ENCODE measurements at places on chromosomes 4 and X. TPM values are rescaled to one million over a fixed set of nuclear protein-coding genes. Genes with fewer than 3 reads are reported as not detected.
A peak's percentile ranks its signal among the peaks of the same experiment; 100 is the strongest.

FABP2 gene
- not detected for total RNA-seq

ADH1A gene
- not detected for total RNA-seq

STAP1 gene
- total RNA-seq = not detected

DMP1 gene
- not detected for total RNA-seq

JAKMIP1 gene
- total RNA-seq = 0.22 TPM

GRCh38 chrX:49960061-49960460 lies 37.7 kb downstream of the CLCN5 start:
- no peak for DNase-seq

DNA sequence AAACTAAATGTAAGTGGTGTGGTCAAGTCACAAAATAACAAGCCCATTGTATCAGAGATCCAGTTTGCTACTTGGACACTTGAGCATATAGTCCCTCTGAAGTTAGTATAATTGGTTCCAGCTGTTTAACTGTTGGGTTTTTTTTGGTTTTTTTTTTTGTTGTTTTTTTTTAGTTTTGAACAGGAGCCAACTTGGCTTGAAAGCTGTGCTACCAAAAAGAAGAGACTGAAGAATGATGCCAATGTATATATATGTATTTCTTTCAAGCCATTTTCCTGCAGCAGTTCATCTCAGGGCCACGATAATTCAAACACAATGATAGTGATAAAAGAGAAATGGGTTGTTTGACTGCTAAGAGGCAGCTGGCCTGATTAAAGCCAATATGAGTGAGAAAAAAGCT lies 138.3 kb downstream of the PCDH18 start:
- DNase-seq = no peak

GRCh38 chrX:155819966-155820491 lies 61.1 kb upstream of the VAMP7 start:
- DNase-seq = peak; percentile 85

GRCh38 chr4:13178621-13179020 lies 305.5 kb downstream of the RAB28 start:
- no peak for DNase-seq

DNA sequence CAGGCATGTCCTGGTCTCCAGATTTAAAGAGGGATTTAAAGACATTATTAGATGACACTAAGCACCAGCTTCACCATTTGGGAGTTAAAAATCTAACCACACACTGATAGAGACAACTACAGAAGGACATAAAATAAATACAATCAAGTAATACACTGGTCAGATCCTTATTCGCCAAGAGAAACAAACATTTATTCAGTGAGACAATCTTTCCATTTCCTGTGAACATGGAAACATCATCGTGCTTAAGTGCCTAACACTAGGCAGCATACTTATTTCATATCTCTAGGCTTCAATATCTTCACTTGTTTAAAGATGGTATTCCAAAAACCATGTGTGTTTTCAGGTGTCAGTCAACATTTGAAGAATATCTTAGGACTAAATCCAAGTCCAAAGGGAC lies 103.6 kb downstream of the AREG start:
- DNase-seq = no peak

DNA sequence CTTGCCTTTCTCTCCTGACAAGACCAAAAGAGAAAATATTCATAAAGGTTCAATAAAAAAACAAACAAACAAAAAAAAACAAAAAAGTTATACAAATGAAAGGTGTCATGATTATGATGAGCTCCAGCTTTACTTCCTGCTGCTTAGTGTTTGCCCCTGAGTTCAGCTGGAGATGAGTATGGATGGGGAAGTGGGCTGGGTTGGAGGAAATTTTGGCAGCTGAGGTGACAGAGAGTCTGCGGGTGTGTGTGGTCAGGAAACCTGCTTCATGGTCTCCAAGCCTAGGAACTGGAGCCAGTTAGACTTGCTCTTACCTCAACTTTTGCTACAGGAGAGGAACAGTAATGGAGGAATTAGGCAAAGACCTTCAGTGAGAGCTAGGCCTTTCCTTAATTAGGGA lies 4.3 kb upstream of the CYSLTR1 start:
- no peak for DNase-seq

DNA sequence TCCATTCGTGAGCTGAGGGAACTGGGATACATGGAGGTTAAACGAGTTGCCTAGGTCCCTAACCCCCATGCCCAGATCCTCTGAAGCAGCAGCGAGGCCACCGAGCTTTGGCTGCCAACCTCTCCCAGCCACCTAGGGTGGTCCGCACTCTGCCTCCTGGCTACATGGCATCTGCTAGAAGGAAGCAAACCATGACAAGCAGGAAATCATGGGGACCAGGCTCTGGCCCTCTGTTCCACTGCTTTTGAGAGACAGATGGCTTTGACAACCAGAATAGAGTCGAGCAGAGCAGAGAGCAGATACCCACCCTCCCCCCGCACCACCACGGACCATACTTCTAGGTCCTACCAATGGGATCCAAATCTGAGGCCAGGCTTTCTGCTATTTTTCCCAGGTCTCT lies 37.5 kb upstream of the NKRF start:
- DNase-seq = no peak

GRCh38 chr4:139660568-139661043 lies 5.0 kb upstream of the MGST2 start:
- no peak for DNase-seq

GRCh38 chrX:147565237-147565636 lies 346.5 kb upstream of the FMR1 start:
- peak; percentile 33 for DNase-seq

GRCh38 chrX:77431227-77431626 lies 16.0 kb upstream of the FGF16 start:
- DNase-seq = peak; percentile 22

- DNase-seq = no peak
Observed at GRCh38 chrX:48616576-48616975, 19.3 kb downstream of the WDR13 start.

- DNase-seq = peak; percentile 71
Observed at GRCh38 chr4:150867148-150867547, 147.9 kb downstream of the LRBA start.

DNA sequence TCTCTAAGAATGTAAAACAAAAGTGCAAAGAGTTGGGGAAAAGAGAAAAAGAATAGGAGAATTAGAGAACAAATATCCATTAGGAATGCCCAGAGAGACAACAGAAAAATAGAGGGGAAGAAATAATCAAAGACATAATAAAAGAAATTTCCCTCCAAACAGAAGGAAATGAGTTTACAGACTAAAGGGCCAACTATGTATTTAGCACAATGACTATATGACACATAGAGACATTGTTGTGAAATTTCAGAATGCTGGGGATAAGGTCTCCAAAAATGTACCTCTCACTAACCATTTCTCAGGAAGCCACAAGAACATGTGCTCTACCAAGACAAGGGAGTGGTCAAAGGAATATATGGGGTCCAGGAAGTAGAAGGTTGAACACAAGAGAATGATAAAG lies 121.0 kb upstream of the ACSL4 start:
- no peak for DNase-seq

GRCh38 chrX:132561483-132561882 lies 72.6 kb upstream of the MBNL3 start:
- no peak for DNase-seq

- no peak for DNase-seq
Observed at GRCh38 chr4:166239354-166239753, 366.3 kb downstream of the TLL1 start.

DNA sequence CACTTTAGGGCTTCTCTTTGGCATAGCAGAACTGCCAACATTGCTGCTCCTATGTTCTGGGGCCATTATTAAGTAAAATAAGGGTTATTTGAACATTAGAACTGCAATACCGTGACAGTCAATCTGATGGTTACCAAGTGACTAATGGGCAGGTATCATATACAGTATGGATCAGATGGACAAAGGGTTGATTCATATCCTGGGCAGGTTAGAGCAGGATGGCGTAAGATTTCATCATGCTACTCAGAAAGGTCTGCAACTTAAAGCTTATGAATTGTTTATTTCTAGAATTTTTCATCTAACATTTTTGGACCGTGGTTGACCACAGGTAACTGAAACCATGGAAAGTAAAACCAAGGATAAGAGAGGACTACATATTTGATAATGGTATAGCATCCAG lies 40.9 kb downstream of the BRCC3 start:
- DNase-seq = no peak

DNA sequence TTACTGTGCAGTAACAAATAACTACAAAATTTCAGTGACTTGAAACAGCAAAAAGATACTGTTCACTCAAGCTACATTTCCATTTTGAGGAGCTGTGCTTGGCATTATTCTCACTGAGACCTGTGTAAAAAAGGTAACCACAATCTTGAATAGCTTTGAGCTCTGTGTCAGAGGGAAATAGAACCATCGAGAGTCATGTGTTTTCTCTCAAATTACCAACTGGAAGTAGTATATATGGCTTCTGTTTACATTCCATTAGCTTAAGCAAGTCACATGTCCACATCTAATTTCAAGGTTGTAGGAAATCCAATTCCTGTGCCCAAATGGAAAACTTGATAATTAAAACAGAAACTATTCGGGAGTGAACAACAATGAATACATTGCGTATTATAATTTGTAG lies 82.9 kb upstream of the BANK1 start:
- no peak for DNase-seq

DNA sequence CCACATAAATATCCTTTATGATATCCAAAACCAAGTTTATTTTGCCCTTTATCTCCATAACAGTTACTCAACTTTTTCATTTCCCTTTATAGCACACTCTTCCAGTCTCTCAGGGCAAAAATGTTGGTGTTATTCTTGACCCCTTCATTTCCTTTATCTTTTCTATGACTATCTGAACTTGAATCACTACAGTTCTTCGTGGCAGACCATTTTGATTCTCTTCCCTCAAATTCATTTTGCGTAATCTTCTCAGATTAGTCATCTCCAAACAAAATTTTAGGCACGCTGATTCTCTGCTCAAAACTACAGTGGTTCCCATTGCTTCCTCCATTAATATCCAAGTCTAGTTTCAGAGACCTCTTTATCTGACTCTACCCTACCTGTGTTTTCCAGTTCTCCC lies 26.1 kb downstream of the RUFY3 start:
- DNase-seq = no peak

- no peak for DNase-seq
Observed at GRCh38 chr4:78625073-78625472, 73.5 kb downstream of the ANXA3 start.

All from A172 (cell line).